NCI-H1092 (cell line): ENCODE measurements at places on chromosomes 4 and X.

- no peak for DNase-seq
Observed at GRCh38 chrX:131046596-131046995, 11.6 kb upstream of the ARHGAP36 start.

DNA sequence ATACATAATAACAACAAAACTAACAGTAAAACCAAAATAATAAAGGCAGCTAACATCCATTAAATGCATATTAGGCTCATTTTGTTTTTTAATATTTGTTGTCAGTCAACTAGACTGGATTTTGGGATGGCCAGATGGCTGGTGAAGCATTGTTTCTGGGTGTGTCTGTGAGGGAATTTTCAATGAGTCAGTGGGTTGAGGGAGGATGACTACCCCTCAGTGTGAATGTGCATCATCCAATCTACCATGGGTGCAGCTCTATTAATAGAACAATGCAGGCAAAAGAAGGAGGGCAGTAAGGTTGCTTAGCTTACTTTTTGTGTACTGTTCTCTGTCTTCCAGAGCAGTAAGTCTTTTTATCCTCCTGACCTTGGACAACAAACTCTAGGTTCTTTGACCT, 484.2 kb upstream of the HS3ST1 start:
- DNase-seq: no peak

DNA sequence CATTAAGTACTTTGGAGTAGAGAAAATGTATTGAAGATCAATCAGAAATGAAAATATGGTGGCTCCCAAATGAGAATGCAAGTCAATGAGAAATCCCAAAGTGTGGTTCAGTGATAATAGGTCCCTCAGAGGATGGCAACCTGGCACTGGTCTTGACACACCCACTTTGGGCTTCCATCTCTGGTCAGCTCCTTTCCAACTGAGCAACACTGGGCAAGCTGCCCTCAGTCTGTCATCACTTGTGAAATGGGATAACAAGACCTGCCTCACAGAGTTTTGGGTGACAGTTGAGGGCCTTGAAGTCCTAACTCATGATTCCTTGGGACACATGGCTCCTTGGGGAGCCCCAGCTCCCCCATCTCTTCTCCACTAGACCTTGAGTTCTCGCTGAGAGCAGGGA, 29.0 kb upstream of the MAMLD1 start:
- no peak for DNase-seq

DNA sequence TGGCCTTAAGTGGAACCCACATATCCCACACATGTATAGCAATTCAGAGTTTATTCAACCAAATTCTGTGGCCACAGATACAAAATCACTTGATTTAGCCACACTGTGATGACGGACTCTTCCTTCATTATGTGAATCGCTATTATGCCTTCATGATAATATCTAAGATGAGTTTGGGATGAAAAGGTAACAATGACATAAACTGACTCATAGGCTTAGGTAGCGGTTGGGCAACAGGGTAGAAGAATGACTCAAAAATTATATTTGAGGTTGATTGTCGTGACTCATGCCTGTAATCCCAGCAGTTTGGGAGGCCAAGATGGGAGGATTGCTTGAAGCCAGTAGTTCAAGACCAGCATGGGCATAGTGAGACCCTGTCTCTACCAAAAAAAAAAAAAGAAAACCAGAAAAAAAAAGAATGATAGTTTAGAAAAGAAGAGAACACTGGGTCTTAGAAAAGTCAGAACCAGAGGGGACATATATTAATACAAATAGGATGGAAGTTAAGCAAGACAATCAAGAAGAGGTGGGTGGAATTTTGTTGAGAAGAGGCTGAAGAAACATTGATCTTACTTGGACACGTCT, 70.4 kb upstream of the USP9X start:
- DNase-seq: no peak

- no peak for DNase-seq
Observed at GRCh38 chrX:48476919-48477318, 920 bp downstream of the FTSJ1 start.

- DNase-seq: no peak
Observed at GRCh38 chr4:152434011-152434410, 101.9 kb downstream of the FBXW7 start.

GRCh38 chr4:12200226-12200625, 771.5 kb upstream of the HS3ST1 start:
- no peak for DNase-seq

DNA sequence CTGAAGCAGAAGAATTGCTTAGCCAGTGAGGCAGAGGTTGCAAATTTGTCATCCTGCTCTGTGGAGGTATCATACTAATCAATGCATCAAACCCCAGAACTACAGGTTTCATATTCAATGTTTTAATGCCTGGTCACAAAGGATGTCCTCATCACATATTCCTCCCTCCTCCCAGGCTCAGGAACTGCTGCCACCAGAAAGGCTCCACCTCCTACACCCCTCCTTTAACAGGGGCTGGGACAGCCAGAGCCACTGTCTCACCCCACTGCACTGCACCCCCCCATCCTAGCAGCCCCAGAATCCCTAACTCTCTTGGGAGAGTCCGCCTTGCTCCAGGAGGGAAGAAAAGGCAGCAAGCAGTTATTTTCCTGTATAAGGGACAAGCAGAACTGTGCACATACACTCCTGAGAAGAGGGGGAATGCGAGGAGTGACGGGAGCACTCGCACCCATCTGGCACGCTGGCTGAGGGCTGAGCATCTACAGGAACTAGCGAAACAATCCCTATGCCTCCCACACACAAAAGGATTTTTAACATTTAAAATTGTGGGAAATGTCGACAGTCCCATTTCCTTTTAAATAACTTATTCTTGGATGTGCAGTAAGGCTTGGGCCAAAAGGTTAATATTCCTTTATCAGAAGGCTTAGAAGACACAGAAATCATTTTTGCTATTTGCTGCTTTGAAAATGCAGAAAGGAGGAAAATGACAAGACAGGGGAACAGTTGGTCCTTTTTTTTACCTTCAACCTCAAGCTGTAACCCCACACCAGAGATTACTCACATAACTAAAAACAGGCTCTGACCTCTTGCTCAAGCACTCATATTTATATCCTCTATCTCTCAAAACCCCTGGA, 27.8 kb downstream of the CD99L2 start:
- no peak for DNase-seq

- no peak for DNase-seq
Observed at GRCh38 chrX:916230-916599, 285.6 kb downstream of the SHOX start.

DNA sequence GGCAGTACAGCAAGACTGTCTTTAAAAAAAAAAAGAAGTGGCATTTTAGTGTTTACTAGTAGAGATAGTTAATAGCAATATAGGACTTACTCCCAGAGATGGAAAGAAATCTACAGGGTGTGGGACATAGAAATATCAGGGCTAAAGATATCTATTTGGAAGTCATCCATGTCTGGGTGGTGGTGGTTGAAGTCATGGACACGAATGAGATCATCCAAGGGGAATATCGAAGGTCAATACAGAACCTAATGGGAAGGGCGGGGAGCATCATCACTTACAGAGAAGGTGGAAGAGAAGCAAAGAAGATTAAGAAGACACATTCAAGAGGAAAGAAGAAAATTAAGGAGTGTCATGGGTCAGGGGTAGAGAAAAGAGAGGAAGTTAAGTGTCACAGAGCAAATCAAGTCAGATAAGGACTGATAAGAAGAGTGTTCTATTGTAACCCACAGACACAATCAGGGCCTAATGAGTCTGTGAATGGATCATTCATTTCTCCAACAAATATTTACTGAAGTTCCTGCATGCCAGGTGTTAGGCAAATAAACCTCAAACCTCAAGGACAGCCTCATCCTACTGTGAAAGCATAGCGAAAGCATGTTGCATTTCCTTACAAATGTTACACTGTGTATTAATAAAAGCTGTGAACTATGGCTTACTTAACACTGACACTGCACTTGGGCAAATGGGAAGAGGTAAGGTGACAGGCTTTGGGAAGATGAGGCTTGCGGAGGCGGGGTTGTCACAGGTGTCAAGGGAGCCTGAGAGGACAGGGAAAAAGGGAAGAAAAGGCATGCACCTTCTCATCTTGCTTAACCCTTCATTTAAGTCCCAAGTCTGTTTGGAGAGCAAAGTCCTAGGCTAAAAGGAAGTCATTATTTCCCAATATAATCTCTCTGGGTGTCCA, 65.3 kb downstream of the ELOVL6 start:
- DNase-seq: no peak

DNA sequence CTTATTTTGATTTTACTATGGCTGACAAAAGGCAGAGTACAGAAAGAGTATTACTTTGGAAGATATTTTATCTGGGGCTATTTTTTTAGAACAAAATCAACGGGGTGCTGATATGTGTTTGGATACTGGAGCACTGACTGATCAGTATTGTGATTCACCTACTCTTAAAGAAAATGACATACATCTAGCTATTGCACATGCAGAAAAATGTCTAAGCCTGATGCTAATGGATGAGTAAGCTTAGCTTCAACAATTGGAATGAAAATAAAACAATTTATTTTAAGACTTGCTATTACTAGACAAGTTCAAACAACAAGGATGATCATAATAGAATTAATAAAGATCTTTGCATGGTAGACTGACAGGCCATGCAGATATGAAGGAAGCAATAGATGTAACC, 262.0 kb downstream of the PPP1R2C start:
- DNase-seq: no peak
